ENCODE measurements at places on chromosomes 16 and 17.

GRCh38 chr16:87548046-87548445 is 54.3 kb upstream of the JPH3 start:
- DNase-seq, result no peak

GRCh38 chr16:24577167-24577566 is 37.8 kb downstream of the RBBP6 start:
- no peak for DNase-seq

GRCh38 chr17:7262192-7262934 is at the start of gene CLDN7:
Gene CLDN7, minus strand, starts transcription at chr17:7262478. Its CDS starts 435 bp downstream, at chr17:7262043.
- no peak for DNase-seq

- no peak for DNase-seq
Measured at GRCh38 chr17:13650096-13650675, 48.5 kb upstream of the HS3ST3A1 start.

DNA sequence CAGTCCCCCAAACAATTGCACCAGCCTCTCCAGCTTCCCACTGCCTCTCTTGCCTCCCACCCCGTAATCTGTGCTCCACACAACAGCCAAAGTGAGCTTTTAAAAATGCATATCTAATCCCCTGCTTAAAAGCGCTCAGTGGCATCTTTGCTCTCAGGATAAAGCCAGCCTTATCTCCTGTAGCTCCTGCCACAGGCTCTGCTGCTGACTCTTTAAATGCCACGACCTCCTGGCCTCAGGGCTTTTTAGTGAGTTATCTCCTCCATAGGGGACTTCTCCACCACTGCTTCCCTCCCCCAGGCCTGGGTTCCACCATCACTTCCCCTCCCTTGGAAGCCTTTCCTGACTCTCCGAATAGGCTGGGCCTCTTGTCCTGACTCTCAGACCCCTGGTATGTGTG is 98.6 kb downstream of the GNAO1 start:
- DNase-seq, result no peak

DNA sequence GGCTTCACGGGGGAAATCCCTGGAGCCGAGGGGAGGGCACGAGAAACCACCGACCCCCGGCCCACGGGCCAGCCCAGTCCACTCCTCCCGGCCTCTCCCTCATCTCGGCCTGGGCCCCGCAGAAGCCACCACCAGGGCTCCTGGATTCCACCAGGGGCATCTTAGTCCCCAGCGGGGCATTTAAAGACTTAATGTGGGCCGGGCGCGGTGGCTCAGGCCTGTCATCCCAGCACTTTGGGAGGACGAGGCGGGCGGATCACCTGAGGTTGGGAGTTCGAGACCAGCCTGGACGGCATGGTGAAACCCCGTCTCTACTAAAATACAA is 24.1 kb upstream of the ABR start:
- no peak for DNase-seq

GRCh38 chr17:4276514-4276913 is 12.7 kb upstream of the ANKFY1 start:
- DNase-seq, result no peak

DNA sequence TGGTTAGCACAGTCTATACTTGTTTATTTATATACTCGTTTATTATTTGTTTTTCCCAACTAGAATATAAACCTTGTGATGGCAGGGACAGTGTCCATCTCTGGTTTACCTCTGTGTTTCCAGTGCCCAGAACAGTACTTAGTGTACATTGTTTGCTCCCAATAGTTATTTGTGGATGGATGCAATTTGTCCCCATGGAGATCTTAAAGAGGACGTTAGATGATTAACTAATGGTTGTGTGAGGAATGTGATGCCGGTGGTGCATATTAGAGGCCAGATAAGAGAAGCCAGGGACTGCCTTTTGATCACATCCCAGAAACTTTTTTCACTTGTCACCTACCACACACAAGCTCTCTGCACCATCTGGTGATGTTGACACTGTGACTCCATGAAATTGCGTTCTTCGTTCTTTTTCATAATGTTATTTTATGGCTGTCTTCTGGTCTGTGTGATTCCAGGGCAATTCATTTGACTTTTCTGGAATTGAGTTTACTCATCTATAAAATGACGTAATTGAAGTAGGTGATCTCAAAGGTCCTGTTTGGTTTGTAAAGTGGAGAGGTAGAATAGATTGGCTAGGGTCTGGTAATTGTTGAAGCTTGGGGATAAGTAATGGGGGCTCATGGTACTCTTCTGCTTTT is 1.2 kb downstream of the COX10 start:
- no peak for DNase-seq

DNA sequence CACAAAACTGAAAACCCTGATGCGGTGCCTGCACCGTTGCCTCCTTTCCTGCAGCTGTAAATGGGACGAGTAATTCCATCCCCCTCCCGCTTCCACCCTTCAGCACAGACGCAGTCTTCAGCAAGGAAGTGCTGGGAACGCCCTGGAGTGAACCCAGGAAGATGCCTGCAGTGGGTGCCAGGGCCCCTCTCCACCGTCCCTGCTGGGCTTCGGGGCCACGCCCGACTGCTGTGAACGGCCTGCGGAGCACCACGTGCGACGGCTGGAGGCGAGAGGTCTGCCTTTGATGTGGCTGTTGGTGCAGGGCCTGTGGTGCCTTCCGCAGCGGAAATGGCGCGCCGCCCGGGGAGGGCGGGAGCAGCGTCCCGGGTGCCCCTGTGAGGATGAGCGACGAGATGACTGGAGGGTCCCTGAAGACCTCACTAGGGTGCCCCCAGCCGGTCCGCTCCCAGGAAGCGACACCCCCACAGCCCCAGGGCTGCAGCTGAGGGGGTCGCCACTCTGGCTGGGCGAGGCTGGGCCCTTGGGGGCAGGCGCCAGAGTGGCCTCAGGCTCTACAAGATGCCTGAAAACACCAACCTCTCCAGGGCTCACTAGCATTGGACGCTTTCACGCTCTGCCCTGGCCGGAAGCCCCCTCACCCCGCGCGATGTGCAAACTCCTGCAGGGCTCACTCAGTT is 749 bp upstream of the MC1R start:
- DNase-seq, result peak; percentile 53

GRCh38 chr17:40950176-40950575 is 12.7 kb upstream of the KRT23 start:
- DNase-seq, result no peak

- DNase-seq, result peak; percentile 47
Measured at GRCh38 chr17:13967416-13967815, 101.9 kb upstream of the COX10 start.

GRCh38 chr17:79707931-79708891 is 22.5 kb upstream of the ENPP7 start:
- DNase-seq, result peak; percentile 75

GRCh38 chr16:70772493-70772892 is 28.5 kb downstream of the VAC14 start:
- no peak for DNase-seq

GRCh38 chr16:4957720-4958509 is at the start of gene SEC14L5:
Gene SEC14L5, plus strand, starts transcription at chr16:4958330. Its CDS starts 994 bp downstream, at chr16:4959324.
- DNase-seq, result peak; percentile 99

GRCh38 chr16:53446090-53446489 is 11.8 kb downstream of the RBL2 start:
- DNase-seq, result no peak

GRCh38 chr17:35011671-35012216 is 31.4 kb downstream of the LIG3 start:
- DNase-seq, result no peak

DNA sequence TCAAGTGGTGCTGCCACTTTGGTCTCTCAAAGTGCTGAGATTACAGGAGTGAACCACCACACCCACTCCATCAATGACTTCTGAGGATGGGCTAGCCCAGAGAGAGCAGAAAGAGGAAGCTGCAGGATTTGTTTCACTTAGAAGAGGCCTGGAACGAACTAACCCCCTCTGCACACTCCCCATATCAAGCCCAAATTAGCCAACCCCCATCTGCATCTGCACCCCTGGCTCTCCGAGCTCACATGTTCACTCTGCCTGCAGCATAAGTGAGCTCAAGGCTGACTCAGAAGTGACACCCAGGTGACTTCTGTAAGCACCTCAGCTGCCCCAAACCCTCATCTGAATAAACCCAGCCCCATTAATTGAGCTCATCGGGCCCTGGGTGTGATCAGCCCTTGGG is 4.8 kb downstream of the SCNN1G start:
- DNase-seq, result peak; percentile 5

GRCh38 chr16:54655121-54655590 is 275.5 kb upstream of the IRX5 start:
- no peak for DNase-seq

DNA sequence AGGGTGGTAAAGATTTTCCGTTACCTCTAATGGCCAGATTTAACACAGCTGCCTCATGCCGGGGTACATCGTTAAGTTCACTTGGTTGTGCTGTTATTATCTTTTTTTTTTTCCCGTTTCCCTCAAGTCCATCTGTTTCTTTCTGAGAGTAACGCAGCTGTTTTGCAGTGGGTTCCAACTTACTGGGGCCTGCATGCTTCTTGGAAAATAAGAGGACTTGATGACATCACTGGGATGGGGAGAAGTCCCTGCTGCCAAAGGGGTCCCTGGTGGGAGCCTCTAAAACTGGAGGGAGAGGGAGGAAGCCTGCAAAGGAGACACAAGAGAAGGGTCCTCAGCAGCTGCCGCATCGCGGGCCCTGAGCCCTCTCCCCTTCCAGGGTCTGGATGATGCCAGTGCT is 77.8 kb upstream of the NOL11 start:
- DNase-seq, result no peak

DNA sequence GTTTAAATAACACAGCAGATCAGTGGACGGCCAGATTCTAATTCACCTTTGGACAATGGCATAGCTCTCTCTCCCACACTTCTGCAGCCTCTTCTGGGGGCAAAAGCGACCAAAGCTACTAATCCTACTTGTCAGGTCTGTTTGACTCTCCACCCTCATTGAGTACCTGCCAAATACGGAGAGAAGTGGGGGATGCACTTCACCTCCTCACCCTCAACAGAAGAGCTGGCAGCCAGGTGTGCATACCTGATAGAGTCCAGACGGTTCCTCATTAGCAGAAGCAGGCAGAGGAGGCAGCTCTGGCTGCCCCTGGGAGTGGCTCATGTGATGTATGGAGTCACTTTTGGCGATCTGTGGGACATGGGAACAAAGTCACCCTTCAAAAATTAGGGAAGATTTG is 4.9 kb downstream of the DNAH3 start:
- no peak for DNase-seq
